ENCODE measurements at places on chromosomes 11 and 22. TPM values are rescaled to one million over a fixed set of nuclear protein-coding genes. Genes with fewer than 3 reads are reported as not detected.

The CRYBB3 gene
- 0.60 TPM for polyA plus RNA-seq

The MRGPRE gene
- 1.3 TPM for polyA plus RNA-seq

The CEP164 gene
- polyA plus RNA-seq = 24.0 TPM

The PRRG4 gene
- polyA plus RNA-seq = 0.98 TPM

The CNTF gene
- 1.4 TPM for polyA plus RNA-seq

The OR5B2 gene
- not detected for polyA plus RNA-seq

The CABP4 gene
- 0.53 TPM for polyA plus RNA-seq

The IGLL5 gene
- not detected for polyA plus RNA-seq

The C22orf31 gene
- polyA plus RNA-seq = not detected

The C22orf42 gene
- 4.0 TPM for polyA plus RNA-seq

The MAPK8IP1 gene
- polyA plus RNA-seq = 269 TPM

The UPK3A gene
- polyA plus RNA-seq = not detected

The CDC45 gene
- 7.4 TPM for polyA plus RNA-seq

The MMP13 gene
- polyA plus RNA-seq = 0.08 TPM

The CAT gene
- 79.1 TPM for polyA plus RNA-seq

The APOL6 gene
- polyA plus RNA-seq = 1.8 TPM

The OR6A2 gene
- polyA plus RNA-seq = not detected

The FUT4 gene
- polyA plus RNA-seq = 3.3 TPM

The GGT1 gene
- 5.1 TPM for polyA plus RNA-seq

The PTH gene
- polyA plus RNA-seq = not detected

The EFCAB6 gene
- polyA plus RNA-seq = 2.8 TPM

The PRG3 gene
- polyA plus RNA-seq = not detected

The APOBEC3F gene
- 1.9 TPM for polyA plus RNA-seq

Data from spinal cord (tissue), 10 donors.